B cell (primary cell): ENCODE measurements at places on chromosomes 16 and 17. TPM values are rescaled to one million over a fixed set of nuclear protein-coding genes. Genes with fewer than 3 reads are reported as not detected.

DNA sequence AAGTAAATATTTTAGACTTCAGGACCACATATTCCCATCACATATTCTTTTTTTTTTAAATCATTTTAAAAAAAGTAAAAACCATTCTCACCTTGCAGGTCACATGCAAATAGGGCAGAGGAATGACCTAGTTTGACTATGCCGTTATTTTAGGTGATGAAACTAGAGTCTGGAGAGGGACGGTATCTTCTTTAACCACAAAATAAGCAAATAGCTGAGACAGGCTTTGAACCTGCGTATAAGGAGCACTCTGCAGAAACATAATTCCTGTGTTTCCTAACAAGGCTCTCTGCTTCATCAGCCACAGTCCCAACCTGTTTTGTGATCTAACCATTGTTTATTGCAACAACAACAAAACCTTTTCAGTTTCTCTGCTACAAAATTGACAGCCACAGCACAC lies 121.5 kb downstream of the PCTP start:
- H3K27ac ChIP-seq = no peak overlapping the region
- no peak for DNase-seq
- H3K27me3 ChIP-seq = no peaks in the 10 kb centered on the region

- no peak overlapping the region for H3K27ac ChIP-seq
- H3K4me1 ChIP-seq = no peaks in the 10 kb centered on the region
- peaks cover 44% of the 10 kb centered on the region for H3K36me3 ChIP-seq
- H3K4me3 ChIP-seq = no peak overlapping the region
These were observed 20.9 kb downstream of the NLRP1 start for GRCh38 chr17:5563456-5563855.

DNA sequence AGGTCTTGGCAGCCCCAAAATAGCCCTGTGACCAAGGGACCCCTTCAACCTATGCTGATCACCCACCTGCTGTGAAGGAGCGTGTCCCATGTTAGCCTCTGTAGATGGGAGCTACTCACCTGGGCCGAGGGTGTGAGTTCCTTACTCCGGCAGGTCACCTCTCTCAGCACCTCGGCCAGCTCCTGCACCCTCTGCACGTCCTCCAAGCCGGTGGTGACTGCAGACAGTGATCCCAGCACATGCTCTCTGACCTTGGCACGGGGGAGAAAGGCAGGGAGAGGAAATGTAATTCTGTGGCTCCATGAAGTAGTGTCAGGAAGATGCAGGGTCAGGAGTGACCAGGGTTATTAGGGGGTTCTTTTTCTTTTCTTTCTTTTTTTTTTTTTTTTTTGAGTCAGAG lies 67.7 kb upstream of the BCO1 start:
- no peak for DNase-seq
- no peaks in the 10 kb centered on the region for H3K36me3 ChIP-seq
- no peaks in the 10 kb centered on the region for H3K4me1 ChIP-seq

DNA sequence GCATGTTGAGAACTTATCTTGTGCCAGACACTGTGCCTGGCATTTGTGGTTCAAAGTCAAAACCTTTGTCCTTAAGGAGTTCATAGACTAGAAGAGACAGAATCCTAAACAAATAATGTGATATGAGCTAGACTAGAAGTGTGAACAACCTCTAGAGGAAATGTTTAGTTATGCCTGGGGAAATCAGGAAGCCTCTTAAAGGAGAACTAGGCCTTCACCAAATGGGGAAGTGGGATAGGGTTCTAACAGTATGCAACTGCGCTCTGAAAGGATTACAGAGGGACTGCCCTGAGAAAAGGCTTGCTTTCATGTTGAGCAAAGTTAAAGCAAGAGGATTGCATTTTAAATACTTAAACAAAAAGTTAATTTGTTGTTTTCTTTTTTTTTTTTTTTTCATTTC lies 4.9 kb downstream of the RUNDC1 start:
- peak; percentile 87 for DNase-seq
- peaks cover 64% of the 10 kb centered on the region for H3K4me1 ChIP-seq
- no peaks in the 10 kb centered on the region for H3K27me3 ChIP-seq
- H3K36me3 ChIP-seq = peaks cover 35% of the 10 kb centered on the region
- H3K27ac ChIP-seq = peak overlapping the region; percentile 58
- peak overlapping the region; percentile 23 for H3K4me3 ChIP-seq

GRCh38 chr16:2966043-2966807 lies 2.1 kb downstream of the KREMEN2 start:
- H3K36me3 ChIP-seq = no peaks in the 10 kb centered on the region
- no peak overlapping the region for H3K27ac ChIP-seq
- peak overlapping the region; percentile 37 for H3K4me3 ChIP-seq
- peaks cover 76% of the 10 kb centered on the region for H3K4me1 ChIP-seq

DNA sequence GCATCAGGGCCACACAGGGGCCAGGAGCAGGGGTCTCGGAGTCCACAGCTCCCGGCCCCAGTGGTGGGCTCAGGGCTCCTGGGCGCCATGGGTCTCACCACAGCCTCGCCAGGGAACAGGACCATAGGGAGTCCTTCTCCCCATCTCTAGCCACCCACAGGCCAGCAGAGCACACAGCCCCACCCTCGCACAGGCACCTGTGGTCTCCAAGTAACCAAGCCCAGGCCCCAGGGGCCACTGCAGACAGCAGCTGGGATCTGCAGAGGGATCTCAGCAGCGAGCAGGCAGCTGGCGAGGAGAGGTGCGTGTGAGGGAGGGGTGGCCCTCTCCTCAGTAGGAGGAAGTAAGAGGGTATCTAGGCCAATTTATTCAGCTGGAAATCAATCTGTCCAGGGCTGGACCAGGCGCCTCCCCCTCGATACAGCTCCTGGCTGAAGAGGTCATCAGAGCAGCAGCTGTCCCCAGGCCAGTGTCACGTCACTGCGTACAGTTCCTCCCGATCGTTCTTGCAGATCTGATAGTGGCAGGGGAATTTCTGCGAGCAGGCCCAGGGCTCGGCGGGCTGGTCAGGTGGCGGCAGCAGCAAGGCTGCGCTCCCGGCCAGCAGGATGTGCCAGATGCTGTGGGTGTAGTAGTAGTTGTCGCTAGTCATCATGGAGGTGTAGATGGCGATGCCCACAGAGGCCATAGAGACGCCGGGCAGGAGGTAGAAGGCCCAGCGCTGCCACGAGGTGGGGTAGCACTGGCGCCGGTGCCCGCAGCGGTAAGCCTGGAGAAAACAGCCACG lies 1.4 kb upstream of the MRPL28 start:
- peaks cover 6% of the 10 kb centered on the region for H3K4me1 ChIP-seq
- H3K4me3 ChIP-seq = no peak overlapping the region
- DNase-seq = no peak
- no peaks in the 10 kb centered on the region for H3K36me3 ChIP-seq
- no peak overlapping the region for H3K27ac ChIP-seq
- H3K27me3 ChIP-seq = no peaks in the 10 kb centered on the region

GRCh38 chr17:78361225-78361701 lies 1.4 kb upstream of the SOCS3 start:
- no peak overlapping the region for H3K4me3 ChIP-seq
- H3K27me3 ChIP-seq = peaks cover 19% of the 10 kb centered on the region
- peaks cover 4% of the 10 kb centered on the region for H3K36me3 ChIP-seq

Gene GP1BA
- not detected in 2 replicates for total RNA-seq

Gene MT1H
- not detected in 2 replicates for total RNA-seq

Gene KRT9
- not detected in 2 replicates for total RNA-seq

- H3K36me3 ChIP-seq = no peaks in the 10 kb centered on the region
- DNase-seq = no peak
These were observed 490.5 kb upstream of the CA10 start for GRCh38 chr17:52648995-52649394.

Gene C17orf67
- 10.0 and 10.6 TPM in 2 replicates for total RNA-seq
